Progenitor cell of endocrine pancreas (in vitro differentiated cells): ENCODE measurements at places on chromosomes 5 and 9.

DNA sequence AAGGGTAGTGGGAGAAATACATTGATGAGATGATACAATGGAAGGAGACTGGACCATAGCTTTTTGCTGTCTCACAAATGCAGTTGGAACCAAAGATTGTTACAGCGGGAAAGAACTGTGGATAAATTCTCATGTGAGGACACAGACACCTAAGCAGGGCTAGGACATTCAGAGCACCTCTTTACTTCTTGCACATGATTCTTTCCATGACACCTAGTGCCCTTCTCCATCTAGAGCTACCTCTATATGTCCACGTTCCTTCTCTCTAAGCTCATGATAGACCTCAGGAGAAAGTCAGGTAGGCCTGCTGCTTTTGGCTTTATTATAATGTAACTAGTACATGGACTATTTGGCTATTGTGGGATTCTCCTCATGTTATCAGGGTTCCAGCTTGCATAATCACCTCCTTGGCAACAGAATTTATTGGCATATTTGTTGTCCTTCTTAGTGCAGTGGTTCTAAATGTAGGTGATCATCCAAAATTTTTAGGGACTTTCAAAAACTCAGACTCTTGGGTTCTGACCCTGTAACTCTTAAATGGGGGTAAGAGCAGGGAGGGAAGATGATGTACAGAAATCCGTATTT, 27.2 kb downstream of the NR3C1 start:
- no peak for DNase-seq

DNA sequence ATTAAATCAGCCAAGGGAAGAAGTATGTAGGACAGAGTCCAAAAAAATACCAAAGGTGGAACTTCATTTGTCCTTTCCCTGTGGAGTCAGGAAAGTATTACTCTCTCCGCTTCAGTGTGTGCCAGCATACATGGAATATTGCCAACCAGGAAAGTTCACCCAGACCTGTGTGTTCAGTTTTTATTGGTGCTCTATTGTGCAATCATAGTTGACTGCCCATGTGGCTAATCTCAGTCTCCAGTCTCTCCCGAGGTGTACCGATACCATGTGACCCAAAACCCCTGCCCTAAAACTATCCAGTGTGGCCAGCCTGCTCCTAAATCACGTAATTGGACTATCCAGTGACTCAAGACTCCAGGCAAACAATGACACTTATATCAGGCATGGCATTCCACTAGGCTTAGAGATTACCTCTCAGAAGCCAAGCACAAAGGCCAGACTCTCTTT, 38.8 kb downstream of the NFX1 start:
- no peak for DNase-seq

- no peak for DNase-seq
These were observed 1.8 kb upstream of the PAXX start for GRCh38 chr9:136990242-136990911.

GRCh38 chr5:57749396-57749795, 266.8 kb upstream of the ACTBL2 start:
- no peak for DNase-seq

DNA sequence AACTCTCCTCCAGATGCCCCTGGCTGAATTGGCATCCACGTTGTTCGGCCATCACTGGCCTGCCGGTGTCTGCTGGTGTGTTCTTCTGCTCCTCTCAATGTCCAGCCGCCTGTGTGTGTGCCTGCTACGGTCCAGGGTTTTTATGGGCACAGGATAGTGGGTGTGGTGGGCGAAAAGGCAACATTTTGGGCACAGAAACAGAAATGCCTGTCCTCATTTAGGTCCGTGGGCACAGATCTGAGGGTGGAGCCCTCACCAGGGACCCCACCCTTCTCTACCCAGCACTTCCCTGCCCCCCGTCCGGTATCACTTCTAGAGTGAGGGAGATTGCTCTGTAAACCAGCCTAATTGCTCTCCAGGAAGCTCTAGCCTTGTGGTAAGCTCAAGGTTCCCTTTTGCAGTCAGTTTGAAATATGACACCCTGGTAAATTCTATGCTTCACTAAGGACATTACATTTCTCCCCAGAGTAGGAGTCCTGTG, 410.1 kb downstream of the MAT2B start:
- no peak for DNase-seq

DNA sequence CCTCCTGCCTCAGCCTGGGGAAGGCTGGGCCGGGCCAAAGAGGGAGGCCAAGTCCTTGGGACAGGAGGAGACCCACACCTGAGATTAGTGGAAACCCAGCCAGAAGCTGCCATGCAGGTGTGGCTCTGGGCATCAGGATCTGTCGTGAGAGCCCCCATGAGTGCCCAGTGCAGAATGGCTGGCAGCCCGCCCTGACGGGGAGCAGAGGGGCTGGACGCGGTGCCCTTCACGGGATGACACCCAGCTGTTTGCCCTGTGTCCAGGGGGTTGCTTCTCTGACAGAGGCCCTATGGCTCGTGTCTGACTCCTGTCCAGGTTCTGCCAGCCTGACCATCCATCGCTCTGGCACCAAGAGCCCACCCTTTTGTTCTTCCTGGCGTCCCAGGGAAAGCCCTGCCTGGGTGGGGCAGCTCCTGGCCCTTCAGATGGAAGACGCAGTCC, 8.5 kb downstream of the DIPK1B start:
- DNase-seq = no peak

- no peak for DNase-seq
These were observed 75.3 kb downstream of the PIP5K1B start for GRCh38 chr9:68780380-68780712.

DNA sequence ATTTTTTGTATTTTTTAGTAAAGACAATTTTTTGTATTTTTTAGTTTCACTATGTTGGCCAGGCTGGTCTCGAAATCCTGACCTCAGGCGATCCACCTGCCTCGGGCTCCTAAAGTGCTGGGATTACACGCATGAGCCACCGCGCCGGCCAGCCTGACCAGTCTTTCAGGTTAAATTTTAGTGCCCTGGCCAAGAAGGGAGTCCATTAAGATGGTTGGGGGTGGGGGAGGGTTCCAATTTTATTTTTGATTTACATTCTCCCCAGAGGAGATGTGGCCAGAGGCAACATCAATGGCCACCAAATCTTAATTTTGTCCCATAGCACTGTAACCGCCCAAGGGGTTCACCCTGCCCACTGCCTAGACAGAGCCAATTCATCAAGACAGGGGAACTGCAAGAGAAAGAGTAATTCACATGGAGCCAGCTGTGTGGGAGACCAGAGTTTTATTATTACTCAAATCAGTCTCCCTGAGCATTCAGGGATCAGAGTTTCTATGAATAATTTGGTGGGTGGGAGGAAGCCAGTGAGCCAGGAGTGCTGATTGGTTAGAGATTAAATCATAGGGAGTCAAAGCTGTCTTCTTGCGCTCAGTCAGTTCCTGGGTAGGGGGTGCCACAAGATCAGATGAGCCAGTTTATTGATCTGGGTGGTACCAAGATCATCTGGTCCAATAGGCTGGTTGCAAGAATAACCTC, 24.7 kb downstream of the TBCA start:
- DNase-seq = no peak

GRCh38 chr5:150623878-150624216, 16.6 kb upstream of the SYNPO start:
- no peak for DNase-seq

DNA sequence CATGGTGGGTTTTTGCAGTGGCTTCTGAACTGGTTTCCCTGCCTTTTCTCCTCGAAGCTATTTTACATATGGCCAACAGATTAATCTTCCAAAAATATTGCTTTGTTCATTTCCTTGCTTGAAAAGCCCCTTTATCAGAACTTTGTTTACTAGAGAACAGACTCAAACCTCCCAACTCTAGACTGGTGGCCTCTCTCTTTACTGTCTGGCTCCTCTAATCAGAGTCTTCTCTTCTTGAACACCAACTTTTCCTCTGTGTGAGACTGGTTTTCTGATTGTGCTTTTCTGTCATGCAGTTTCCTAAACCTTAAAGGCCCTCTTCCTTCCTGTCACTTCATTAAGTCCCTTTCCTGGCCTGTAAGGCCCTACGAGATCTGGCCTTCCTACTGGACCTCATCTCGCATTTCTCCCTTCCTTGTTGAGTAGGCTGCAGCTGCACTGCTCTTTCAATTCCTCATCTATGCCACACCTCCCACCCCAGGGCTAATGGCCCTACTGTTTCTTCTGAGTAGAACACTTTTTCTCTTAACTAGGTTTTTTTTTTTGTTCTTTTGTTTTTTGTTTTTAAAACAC, 5.7 kb downstream of the C9orf43 start:
- no peak for DNase-seq

GRCh38 chr5:2212481-2212880, 329.8 kb upstream of the IRX4 start:
- DNase-seq = no peak

DNA sequence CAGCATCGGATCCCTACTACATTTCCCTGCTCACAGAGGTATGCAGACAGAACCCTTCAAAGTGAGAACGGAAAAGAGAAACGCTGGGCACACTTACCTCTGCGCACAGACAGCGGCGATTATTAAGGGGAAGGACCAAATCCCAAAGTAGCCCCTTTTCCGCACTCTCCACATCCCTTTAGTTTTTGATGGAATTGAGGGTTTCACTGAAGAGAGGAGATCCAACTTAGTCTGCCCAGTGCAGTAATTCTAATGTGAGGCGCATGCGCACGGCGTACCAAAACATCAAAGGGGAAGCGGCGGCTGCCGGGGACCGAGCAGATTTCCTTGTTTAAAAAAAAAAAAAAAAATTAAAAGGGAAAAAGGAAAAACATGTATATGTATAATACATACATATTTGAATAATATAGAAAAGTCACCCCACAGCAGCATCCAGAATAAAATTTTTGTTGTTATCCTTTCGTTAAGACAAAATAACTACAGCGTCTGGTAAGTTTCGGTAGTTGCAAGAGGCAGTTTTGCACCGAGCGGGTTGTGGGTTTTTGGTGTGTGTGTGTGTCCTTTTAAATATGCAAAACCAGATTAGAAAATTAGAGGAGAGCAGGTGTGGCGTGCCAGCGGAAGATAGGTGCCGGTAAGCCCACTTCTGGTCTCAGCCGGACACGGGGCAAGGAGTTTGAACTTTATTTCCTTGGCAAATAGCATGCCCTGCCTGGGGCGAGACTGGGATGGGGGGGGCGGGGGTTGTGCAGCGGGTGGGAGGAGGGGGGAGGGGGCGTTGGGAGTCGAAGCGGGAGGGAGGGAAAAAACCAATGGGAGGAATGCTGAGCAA, at the start of gene GABRB2:
Gene GABRB2 (minus strand): TSS at position 256 of the 832 bp plus-strand sequence. CDS start 82 bp downstream, at position 174.
- DNase-seq = peak; percentile 36

DNA sequence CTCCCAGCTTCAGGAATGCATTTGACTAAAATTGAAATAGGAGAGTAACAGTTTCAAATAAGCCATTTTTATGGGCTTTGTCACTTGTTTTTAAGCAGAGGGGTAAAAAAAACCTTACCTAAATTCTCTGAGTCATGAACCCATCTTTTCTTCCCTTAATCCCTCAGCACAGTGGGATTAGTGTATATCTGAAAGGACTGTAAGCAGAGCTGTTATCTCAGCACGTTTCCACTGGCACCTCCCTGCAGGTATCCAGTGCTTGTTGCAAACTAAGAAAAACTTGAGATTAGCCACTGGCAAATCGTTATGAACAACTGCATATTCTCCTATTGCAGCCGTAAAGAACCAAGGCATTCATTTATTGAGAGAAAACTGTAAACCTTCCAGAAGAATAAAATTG, 872.7 kb downstream of the EFNA5 start:
- no peak for DNase-seq
